ENCODE measurements at places on chromosomes 2 and 18. TPM values are rescaled to one million over a fixed set of nuclear protein-coding genes. Genes with fewer than 3 reads are reported as not detected.

DNA sequence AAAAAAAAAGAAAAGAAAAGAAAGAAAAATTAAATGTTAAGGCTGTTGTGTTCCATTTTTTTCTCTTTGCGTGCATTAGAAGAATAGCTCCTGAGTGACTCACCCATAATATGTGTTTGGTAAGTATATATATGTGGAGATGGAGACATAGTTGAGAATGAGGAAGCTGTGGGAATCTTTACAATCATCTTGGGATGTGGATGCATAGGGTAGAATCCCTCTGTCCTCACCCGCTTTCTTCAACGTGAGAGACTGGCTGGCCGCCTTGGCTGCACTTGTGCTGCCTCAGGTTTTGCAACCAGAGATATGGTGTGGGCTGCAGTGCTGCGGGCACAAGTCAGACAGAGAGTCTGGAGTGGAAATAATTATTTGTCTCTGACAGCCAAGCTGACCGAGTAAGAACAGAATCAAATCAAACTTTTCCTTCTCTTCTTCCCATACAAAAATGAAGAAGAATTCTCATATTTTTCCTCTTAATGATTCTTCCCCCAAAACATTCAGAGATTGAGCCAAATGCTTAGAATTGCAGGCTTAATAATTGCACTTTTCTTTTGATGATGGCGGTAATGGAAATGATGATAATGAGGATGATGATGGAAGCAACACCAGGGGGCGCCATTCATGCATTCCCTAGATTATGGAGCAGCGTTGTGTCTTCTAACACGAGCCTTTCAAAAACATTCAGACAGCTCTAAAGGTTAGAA, 48.5 kb downstream of the SERPINB7 start:
- no peak for DNase-seq

DNA sequence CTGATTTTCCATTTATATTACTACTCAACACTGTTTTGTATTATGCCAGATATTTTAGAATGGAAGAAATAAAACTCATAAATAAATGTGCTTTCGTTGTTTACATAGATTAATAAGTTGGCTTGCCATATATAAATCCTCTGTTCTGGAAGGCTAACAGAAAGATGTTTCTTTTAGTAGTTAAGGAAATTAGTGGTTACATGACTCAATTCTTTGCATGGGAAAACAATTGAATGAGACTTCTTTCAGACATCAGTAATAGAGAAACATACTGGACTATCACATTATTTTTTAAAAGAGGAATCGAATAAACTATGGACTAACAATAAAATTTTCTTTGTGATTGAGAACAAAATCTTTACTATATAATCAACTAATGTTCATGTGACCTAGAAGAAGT, 336.5 kb downstream of the KCNS3 start:
- DNase-seq, result peak; percentile 12

POTEI gene
- not detected for total RNA-seq

DNA sequence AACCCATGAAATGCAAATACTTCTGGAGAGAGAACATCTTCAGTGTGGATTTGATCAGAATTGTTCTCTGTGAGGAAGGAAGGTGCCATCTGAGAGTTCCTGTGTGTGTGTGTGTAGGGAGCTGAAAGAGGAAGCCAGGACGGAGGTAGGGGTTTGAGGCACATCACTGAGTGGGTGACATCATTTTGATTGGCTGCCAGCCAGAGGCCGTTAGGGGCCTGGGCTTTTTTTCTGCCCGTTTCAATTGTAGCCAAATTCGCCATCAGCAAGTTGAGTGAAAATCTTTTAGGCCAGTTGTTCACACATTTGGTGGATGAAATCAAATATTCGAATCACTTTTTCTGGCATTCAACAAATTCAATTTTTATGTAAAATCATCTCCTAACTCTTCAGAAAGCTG, 48.9 kb downstream of the TSN start:
- peak; percentile 12 for DNase-seq

- peak; percentile 98 for DNase-seq
Measured at GRCh38 chr2:19649785-19650380, 251.9 kb downstream of the TTC32 start.

Measured in kidney epithelial cell (primary cell).